CD4-positive, alpha-beta T cell treated with Interleukin-1 beta for 1 hour (primary cell): ENCODE measurements at places on chromosomes 6 and 20.

- DNase-seq = no peak
Measured at GRCh38 chr6:48144021-48144420, 33.0 kb upstream of the PTCHD4 start.

DNA sequence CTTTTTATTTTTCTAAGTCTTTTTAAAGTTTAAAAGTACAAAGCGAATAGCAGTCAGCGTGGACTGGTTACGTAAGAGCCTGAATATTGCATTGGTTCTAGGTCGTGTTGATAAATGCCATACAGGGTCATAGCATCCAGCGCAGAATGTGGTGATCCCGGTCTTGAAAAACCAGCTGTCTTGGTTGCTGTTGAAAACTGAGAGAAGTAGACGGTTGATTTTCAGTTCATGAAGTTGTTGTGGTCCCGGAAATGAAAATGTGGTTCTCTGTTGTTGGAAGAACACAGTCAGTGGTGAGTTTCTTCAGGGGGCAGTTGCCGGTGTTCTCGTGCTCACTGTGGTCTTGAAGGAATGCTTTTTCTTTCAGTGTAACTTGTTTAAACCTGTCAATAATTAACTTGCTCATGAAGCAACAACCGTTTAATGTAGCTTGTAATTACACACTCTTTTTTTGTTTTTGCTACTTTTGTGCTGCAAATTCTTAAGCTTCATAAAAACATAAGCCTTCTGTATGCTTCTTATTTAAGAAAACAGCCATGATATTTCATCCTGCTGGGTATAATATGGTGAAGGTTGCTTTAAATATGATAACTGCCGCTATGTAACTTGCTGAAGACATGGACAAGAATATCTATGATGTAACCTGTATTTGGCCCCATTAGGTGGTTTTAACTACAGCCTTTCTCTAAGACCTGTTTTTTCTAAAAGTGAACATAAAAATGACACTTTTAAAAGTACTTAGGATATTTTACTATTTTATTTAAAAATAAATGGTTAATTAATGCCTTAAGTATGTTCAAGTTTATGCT is 64.8 kb upstream of the KIF25 start:
- DNase-seq = no peak

DNA sequence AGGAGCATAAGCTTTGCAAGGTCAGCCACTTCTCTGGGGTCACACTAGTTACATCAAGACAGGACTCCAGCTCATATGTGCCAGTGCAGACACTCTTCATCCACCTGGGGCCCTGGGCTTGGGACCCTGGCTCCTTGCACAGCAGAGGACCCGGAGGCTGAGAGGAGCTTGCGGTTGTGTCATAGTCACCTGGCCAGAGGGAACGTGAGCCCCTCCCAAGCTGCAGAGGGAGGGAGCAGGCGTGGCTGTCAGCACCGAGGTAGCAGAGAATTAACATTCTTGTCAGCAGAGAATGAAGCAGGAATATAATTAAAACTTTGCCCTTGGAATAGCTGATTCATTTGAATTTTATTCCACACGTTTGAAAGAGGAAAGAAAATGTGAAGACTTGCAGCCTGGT is 36.8 kb downstream of the BCAS4 start:
- DNase-seq = no peak

- DNase-seq = no peak
Measured at GRCh38 chr6:35473075-35473849, 5.1 kb downstream of the RPL10A start.

DNA sequence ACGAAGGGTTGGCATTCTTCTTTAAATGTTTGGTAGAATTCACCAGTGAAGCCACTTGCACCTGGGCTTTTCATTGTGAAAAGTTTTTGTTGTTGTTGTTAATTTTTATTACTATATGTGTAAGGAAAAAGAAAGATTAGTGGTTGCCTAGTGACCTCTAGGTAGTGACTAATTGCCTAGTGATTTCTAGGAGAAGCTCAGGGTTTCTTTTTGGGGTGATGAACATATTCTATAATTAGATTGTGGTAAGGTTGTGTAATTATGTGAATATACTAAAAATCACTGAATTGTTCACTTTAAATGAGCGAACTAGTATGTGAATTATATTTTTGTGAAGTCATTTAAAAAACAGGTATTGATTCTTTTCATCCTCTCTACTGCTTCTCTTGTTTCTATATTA is 123.8 kb upstream of the TMEM170B start:
- no peak for DNase-seq

DNA sequence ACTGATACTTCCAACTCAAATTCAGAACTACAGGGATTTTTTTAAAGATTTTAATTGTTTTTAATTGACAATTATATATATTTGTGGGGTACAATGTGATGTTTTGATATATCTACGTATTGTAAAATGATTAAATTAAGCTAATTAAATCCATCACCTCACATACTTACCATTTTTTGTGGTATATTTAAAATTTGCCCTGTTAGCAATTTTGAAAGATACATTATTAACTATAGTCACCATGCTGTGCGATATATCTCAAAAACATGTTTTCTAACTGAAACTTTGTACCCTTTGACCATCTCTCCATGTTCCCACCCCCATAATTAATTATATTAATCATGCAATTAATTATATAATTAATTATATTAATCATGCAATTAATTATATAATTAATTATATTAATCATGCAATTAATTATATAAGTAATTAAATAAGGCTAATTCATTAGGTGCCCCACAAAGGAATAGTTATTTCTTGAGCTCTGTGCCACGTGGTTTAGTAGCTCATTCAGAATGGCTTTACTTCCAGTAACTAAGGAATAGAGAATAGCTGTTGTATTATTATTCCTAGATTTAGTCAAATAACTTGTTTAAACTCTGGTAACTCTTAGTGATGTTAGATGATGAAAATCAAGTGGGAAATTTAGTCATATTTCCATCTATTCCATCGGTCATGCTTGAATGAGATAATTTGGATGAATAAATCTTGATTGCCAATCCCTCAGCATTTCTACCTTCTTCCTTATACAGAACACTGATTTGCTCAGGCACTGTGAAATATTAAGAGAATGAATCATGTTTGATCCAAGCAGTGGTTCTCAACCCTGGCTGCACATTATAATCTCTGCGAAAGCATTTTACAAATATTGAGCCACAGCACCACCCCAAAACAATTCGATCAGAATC is 25.1 kb downstream of the LOC128125822 start:
- DNase-seq = no peak

DNA sequence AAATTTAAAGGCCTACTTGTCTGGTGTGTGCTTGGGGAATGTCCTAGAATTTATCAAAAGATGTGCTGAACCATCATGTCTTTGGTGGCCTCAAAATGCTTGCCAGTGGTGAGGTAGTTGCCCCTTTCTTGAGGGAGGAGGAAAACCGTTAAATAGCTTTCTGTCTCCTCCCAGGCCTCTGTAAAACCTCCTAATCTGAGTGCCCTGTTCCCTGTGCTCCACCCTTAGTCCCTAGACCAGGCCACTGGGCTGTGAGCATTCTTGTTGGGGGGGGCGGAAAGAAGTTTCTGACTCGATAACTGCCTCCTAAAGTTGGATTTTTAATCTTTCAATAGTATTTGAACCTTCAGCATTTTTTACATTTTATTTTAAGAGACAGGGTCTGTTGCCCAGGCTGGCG is 23.1 kb downstream of the JARID2 start:
- no peak for DNase-seq

DNA sequence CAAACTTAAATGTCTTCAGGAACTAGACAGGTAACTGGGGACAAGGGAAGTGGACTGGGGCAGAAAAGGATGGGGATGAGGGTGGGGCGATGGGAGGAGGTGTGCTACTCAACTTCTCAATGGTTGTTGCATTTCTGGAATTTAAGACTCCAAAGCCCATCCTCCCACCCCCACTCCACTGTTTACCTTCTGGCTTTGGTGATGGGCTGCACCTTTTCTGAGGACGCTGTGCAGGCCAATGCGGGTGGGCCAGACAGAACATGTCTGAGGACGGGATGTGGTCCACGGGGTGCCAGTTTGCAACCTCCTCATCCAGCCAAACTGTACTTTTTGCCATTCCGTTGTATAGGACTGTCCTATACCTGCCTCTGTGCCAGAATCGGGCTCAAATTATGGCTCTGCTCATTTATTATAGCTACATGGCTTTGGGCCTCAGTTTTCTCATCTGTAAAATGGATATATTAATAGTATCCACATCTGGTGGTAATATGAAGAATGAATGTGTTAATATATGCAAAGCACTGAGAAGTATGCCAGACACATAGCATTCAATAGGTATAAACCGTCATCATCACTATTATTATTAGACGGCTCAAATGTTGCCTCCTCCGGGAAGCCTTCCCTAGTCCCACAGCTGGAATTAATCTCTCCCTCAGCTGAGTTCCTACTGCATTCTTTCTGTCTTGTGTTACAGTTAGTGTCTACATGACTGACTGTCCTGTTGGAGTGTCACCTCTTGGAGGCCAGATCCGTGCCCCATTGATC is 31.0 kb upstream of the VEGFA start:
- DNase-seq = no peak

- no peak for DNase-seq
Measured at GRCh38 chr6:89434150-89434499, 1.2 kb downstream of the ANKRD6 start.

DNA sequence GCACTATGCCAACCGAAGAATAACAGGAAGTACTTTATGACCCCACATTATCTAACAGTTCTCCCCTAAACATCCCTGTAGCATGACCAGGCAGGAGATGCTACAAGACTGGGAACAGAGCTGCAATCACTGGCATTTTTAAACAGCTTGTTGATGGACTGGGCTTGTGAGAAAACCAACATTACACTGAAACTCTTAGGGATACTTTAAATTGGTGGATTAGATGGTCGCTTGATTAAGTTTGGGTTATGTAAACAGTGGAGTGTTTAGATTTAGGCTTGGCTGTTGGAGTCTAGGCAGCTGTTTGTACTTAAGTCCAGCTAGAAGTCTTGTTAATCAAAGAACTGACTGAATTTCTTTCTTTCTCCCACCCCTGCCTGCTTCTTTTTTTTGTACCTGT is 234.1 kb upstream of the BMP2 start:
- DNase-seq = no peak

GRCh38 chr6:143620447-143620846 is 57.3 kb upstream of the PHACTR2 start:
- no peak for DNase-seq

GRCh38 chr6:134721060-134721405 is 228.9 kb downstream of the ALDH8A1 start:
- no peak for DNase-seq

- DNase-seq = no peak
Measured at GRCh38 chr20:46371656-46372055, 34.8 kb downstream of the ELMO2 start.

- DNase-seq = no peak
Measured at GRCh38 chr20:11626551-11626950, 291.1 kb upstream of the BTBD3 start.

DNA sequence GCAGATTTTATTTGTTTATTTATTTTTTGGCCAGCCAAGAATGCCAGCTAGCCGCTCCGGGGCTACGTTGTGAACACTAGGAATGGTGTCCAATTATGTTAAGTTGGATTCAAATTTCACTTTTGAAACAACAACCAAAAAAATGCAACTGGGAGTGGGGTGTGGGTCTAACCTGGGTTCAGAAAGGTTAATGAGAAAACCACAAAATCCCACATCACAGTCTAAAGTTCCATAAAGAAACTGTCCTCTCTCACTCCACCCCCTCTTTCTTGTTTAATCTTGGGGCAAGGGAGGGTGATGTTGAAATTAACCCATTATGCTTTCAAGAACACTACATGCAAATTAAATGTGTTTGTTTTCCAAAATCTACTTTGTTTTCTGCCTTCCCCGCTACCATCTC is 77.2 kb downstream of the LINC00237 start:
- DNase-seq = no peak

DNA sequence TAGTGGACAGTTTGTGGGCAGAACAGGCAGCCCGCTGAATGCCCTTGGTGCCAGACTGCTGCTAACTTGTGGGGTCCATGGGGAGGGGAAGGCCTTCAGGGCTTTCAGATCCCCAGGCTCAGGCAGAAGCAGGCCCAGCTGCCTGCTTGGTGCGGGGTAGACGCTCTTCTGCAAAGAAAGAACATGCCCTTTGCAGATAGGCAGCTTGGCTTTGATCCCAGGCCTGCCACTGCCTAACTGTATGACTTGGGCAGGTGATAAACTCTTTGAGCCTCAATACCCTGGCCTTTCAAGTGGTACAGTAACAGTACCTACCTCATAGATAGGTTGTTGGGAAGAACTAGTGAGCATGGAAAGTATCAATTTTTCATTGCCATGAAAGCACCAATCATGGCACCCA is 28.4 kb downstream of the CHMP4B start:
- DNase-seq = no peak

DNA sequence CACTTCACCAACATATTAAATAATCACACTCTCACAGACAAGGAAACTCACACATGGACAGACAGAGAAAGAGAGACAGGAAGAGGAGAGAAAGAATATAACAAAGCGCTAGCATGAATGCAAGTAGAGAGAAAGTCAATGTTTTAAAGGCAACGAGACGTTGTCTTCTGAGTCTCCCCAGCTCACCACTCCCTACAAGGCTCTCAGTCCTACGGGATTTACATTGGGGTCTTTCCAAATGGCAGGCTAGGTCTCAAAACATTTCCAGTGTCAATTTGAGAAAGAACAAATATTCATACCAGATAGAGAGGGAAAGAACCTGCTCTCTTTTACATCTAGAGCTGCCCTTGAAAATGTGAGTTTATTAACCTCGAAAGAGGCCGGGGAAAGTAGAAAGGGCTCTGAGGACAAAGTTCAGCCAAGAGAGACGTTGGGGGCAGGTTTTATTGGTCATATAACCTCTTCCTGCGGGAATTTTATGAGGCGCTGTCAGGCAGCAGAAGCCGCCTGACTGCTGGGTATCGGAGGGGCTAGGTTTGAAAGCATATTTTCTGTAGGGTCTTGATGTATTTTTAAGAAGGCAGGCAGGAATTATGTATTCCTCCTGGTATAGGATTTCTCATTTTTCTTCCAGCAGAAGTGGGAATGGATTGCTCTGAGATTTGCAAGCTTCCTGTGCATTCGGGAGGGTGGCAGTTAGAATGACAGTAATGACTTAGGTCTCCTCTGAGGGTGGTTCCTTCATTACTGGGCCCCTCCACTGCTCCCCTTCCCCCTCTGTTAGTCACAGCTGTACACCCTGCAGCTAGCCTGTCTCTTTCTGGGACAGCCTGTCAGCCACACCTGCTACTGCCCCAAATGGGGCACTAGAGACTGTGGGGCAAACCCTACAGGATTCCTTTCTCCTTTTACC is 34.4 kb upstream of the KIF16B start:
- no peak for DNase-seq

DNA sequence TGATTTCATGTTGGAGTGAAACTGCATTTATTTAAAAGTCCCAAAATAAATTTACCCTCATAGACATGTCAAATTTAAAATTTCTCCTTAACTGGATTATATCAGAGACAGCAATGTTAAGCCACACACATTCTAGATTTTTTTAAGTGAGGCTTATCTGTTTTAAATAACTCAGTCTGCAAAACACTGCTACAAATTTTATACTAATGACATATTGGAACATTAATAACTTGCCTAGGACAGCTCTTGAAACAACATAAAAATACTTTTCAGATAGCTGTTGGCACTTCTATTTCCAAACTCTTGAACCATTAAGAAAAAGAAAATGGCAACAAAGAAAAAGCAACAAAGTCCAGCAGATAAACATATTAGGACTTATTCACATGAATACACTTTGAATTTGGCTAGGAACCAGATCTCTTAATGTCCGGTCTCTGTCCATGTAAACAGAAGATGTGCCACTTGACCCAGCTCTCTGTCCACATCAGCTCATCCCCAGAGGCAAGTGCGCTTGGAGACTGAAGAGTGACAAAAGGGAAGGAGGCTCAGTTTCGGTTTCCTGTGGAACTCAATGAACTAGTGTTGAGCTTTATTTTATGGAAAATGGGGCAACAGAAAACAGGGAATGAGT is 219.3 kb upstream of the THBS2 start:
- no peak for DNase-seq

- no peak for DNase-seq
Measured at GRCh38 chr6:133503336-133503729, 262.2 kb downstream of the EYA4 start.
